NAMALWA (cell line): ENCODE measurements at places on chromosomes 1 and 21.
A peak's percentile ranks its signal among the peaks of the same experiment; 100 is the strongest.

- DNase-seq, result no peak
These were observed 13.3 kb downstream of the F3 start for GRCh38 chr1:94528299-94528698.

GRCh38 chr1:67897270-67897949 lies 64.1 kb upstream of the GNG12 start:
- DNase-seq, result no peak

GRCh38 chr21:45170987-45171386 lies 96.6 kb downstream of the ADARB1 start:
- DNase-seq, result no peak

DNA sequence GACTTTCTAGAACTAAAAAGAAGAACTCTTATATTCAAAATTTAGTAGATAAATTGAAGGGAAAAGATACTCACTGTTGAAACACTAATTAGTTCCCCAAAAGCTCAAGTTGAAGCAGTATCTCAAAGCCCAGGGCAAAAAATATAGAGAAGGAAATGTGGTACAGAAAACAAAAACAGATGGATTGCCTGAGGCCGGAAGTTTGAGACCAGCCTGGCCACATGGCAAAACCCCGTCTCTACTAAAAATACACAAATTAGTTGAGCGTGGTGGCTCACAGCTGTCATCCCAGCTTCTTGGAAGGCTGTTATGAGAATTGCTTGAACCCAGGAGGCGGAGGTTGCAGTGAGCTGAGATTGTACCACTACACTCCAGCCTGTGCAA lies 36.0 kb downstream of the FAM177B start:
- DNase-seq, result peak; percentile 90

GRCh38 chr1:66493731-66494130 lies 40.2 kb upstream of the SGIP1 start:
- DNase-seq, result no peak
